CD4-positive, alpha-beta T cell (primary cell): ENCODE measurements at places on chromosomes 12 and 14. TPM values are rescaled to one million over a fixed set of nuclear protein-coding genes. Genes with fewer than 3 reads are reported as not detected.

The AKAP3 gene
- total RNA-seq: 0.96 TPM

The KRT80 gene
- total RNA-seq: not detected

The DNAJC22 gene
- total RNA-seq: not detected

The WDHD1 gene
- 2.2 TPM for total RNA-seq

DNA sequence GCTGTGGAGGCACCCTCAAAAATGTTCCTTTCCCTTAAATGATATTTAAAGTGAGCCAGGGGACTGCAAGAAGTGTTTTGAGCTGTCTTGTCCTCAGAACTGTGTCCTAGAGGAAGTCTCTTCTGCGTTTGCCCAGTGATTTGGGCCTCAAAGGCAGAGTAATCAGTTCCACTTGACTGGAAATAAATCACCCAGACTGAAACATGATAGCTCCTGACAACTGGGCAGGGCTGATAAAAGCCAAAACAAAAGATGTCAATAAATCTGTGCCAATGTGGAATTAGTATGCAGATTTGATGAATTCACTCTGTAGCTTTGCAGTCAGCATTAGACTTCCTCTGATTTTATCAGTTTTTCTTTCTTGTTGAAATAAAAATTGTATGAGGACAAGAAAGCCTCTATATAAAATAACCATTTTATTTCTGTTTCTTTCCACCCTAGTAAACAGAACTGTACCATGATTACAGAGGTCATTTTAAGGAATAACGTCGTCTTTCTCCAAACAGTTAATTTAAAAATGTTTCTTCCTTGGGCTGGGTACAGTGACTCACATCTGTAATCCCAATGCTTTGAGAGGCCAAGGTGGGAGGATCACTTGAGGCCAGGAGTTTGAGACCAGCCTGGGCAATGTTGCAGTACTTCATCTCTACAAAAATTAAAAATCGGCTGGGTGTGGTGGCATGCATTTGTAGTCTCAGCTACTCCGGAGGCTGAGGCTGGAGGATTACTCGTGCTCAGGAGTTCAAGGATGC lies 180.8 kb downstream of the ERC1 start:
- H3K4me3 ChIP-seq: no peak overlapping the region
- no peaks in the 10 kb centered on the region for H3K4me1 ChIP-seq
- DNase-seq: no peak
- no peaks in the 10 kb centered on the region for H3K27me3 ChIP-seq
- H3K36me3 ChIP-seq: peaks cover 5% of the 10 kb centered on the region

DNA sequence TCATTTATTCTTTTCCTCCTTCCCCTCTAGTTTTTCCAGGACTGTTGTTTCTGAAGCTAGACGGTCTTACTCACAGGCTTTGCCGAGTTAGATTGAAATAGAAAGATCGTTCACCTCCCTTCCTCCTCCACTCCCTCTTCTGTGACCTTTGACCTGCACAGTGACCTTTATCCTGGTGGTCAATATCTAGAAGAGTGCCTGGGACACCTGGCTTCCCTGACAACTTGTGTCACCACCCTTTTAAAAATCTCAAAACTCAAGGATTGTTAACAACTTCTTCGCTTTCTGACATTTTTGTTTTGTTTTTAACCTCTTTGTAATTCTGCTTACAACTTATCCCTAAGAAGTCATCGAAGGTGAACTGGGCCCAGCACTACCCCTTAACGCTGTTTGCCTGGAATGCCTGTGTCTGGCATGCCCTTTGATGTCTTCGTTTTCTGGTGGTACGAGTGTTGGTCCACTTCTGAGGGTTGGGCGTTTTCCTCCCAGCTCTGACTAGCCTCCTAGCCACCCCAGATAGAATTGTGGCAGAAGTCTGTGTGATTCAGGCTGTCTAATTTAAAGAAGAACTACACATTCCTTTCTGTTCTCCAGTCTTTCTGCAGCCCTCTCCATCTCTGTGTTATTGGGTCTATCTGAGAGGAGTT lies 2.8 kb upstream of the KRT75 start:
- H3K27ac ChIP-seq: no peak overlapping the region
- H3K27me3 ChIP-seq: peaks cover 2% of the 10 kb centered on the region
- H3K36me3 ChIP-seq: no peaks in the 10 kb centered on the region
- no peak for DNase-seq
- no peaks in the 10 kb centered on the region for H3K4me1 ChIP-seq
- no peak overlapping the region for H3K4me3 ChIP-seq

GRCh38 chr12:124413401-124413800 lies 118.5 kb downstream of the RFLNA start:
- no peaks in the 10 kb centered on the region for H3K27me3 ChIP-seq
- H3K27ac ChIP-seq: no peak overlapping the region
- no peak for DNase-seq
- H3K36me3 ChIP-seq: peaks cover 42% of the 10 kb centered on the region
- H3K4me3 ChIP-seq: no peak overlapping the region
- H3K4me1 ChIP-seq: no peaks in the 10 kb centered on the region

DNA sequence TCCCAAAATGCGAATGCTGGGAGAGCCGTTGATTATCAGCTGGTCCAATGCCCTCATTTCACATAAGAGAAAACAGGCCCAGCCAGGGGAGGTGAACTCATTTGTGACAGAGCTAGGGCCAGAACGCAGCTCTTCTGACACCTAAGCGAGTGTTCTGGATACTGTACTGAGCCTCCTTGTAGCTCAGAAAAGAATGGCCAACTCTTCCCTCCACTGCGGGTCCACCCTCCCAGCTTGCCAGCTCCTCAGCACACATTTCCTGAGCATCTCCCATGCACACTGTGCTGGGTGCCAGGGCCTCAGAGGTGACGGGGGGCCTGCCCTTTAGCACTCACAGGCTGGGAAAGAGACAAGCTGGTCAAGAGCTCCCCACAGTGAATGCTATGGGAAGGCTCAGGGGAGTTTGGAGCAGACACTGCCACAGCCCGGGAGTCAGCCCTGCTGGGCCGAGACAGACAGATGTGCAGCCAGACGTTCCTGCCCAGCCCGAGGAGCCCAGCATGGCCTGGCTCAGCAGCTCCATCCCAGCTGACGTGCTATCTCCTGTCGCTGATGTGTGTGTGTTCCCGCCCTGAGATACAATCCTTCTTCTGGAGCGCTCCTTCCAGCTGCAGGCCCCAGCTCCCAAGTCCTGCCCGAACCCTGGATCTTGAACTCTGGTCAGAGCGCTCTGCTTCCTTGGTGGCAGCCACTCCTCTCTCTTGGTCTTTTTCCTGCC lies 3.5 kb downstream of the CMTM5 start:
- no peaks in the 10 kb centered on the region for H3K4me1 ChIP-seq
- no peak for DNase-seq
- no peak overlapping the region for H3K27ac ChIP-seq
- no peak overlapping the region for H3K4me3 ChIP-seq
- no peaks in the 10 kb centered on the region for H3K27me3 ChIP-seq

GRCh38 chr12:106434526-106434925 lies 77.0 kb downstream of the POLR3B start:
- no peak overlapping the region for H3K4me3 ChIP-seq
- H3K36me3 ChIP-seq: peaks cover 51% of the 10 kb centered on the region
- no peak for DNase-seq
- H3K27ac ChIP-seq: no peak overlapping the region
- H3K4me1 ChIP-seq: no peaks in the 10 kb centered on the region
- H3K27me3 ChIP-seq: no peaks in the 10 kb centered on the region

DNA sequence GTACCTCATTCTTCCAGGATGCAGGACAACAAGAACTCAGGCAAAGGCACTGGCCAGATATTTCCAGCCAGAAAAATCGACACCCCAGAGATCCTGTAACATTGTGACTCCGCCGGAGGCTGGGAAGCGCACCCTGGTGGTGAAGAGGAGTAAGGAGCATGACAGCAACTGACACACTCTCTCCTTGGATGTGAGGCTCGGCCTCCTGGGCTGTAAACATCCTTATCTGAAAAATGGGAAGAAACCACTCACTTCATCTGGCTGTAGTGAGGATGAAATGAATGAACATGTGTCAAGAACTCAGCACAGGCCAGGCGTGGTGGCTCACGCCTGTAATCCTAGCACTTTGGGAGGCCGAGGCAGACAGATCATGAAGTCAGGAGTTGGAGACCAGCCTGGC lies 27.5 kb downstream of the TCHP start:
- H3K36me3 ChIP-seq: peaks cover 35% of the 10 kb centered on the region
- no peak overlapping the region for H3K27ac ChIP-seq
- no peaks in the 10 kb centered on the region for H3K4me1 ChIP-seq
- H3K4me3 ChIP-seq: no peak overlapping the region
- DNase-seq: peak; percentile 59
- H3K27me3 ChIP-seq: no peaks in the 10 kb centered on the region

- no peak overlapping the region for H3K27ac ChIP-seq
- peaks cover 16% of the 10 kb centered on the region for H3K4me1 ChIP-seq
- H3K4me3 ChIP-seq: no peak overlapping the region
Measured at GRCh38 chr12:46386877-46387629, 14.5 kb upstream of the SLC38A2 start.

DNA sequence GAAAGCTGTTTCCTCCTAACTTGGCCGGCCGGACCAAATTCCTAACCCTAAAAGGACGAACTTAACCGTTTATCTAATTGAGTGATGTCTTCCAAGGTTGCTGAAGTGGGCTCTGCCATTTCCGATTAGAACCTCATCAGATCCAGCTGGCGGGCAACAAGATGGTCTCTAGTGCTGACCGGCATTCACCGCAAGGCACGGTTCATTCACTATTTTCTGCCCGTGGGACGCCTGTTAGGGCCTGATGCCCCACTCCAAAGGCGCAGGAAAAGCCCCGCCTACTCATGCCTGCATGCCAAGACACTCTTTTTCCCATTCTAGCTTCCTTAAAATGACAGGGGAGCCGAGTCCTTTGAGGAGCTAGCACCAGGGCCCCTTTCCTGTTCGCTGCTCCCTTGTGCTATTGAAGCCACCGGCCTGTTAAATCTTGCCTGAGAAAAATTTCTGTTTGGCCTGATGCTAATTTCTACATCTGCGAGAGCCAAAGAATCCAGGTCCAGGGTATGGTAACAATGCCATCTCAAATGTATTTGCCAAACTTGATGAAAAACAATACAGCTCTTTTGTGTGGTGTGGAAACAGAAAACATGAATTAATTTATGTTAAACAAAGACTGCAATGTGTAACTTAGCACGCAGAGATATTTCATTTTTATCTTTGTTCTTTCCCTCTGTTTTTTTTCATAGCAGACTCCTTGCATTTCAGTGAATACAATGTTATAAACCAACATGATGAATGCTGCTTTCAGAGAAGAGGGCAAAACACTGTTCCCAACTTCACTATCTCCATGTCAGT lies 1071.2 kb upstream of the USP15 start:
- no peaks in the 10 kb centered on the region for H3K4me1 ChIP-seq
- no peaks in the 10 kb centered on the region for H3K27me3 ChIP-seq
- no peaks in the 10 kb centered on the region for H3K36me3 ChIP-seq
- no peak for DNase-seq
- no peak overlapping the region for H3K4me3 ChIP-seq

DNA sequence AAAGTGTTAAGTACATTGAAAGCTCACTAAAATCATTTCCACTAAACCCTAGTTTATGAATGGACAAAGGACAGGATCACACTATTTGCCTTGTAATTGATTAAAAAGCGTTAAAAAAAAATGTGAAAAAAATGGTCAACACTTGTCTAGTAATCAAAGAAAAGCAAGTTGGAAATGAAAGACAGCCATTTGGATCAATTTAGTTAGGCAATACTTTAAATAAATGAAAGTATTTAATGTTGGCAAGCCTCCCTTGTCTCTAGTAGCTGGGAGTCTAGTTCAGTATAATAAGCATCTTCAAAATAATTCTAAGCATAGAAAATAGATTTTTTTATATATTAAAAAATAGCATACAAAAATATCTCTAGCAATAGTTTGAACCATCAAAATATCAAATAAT lies 14.2 kb upstream of the CNIH1 start:
- no peaks in the 10 kb centered on the region for H3K4me1 ChIP-seq
- H3K27ac ChIP-seq: no peak overlapping the region
- H3K36me3 ChIP-seq: no peaks in the 10 kb centered on the region
- no peaks in the 10 kb centered on the region for H3K27me3 ChIP-seq
- no peak overlapping the region for H3K4me3 ChIP-seq
- DNase-seq: no peak

- DNase-seq: no peak
- no peak overlapping the region for H3K27ac ChIP-seq
- H3K4me1 ChIP-seq: no peaks in the 10 kb centered on the region
- no peaks in the 10 kb centered on the region for H3K27me3 ChIP-seq
- no peak overlapping the region for H3K4me3 ChIP-seq
- H3K36me3 ChIP-seq: no peaks in the 10 kb centered on the region
Measured at GRCh38 chr14:56703947-56704346, 106.3 kb downstream of the OTX2 start.

- no peaks in the 10 kb centered on the region for H3K27me3 ChIP-seq
- peak; percentile 86 for DNase-seq
- H3K4me1 ChIP-seq: peaks cover 24% of the 10 kb centered on the region
- H3K4me3 ChIP-seq: peak overlapping the region; percentile 75
Measured at GRCh38 chr14:23057757-23058653, 685 bp upstream of the CDH24 start.
